ENCODE measurements at places on chromosomes 1 and 21. TPM values are rescaled to one million over a fixed set of nuclear protein-coding genes. Genes with fewer than 3 reads are reported as not detected.

XKR8 gene
- polyA plus RNA-seq = 12.3 TPM

AKNAD1 gene
- not detected for polyA plus RNA-seq

SPATA46 gene
- polyA plus RNA-seq = not detected

KCNJ15 gene
- polyA plus RNA-seq = 6.6 TPM

SYT2 gene
- not detected for polyA plus RNA-seq

CDA gene
- 348 TPM for polyA plus RNA-seq

ORC1 gene
- polyA plus RNA-seq = 0.12 TPM

GPR3 gene
- 0.26 TPM for polyA plus RNA-seq

CFHR2 gene
- not detected for polyA plus RNA-seq

S100A7 gene
- not detected for polyA plus RNA-seq

DNA sequence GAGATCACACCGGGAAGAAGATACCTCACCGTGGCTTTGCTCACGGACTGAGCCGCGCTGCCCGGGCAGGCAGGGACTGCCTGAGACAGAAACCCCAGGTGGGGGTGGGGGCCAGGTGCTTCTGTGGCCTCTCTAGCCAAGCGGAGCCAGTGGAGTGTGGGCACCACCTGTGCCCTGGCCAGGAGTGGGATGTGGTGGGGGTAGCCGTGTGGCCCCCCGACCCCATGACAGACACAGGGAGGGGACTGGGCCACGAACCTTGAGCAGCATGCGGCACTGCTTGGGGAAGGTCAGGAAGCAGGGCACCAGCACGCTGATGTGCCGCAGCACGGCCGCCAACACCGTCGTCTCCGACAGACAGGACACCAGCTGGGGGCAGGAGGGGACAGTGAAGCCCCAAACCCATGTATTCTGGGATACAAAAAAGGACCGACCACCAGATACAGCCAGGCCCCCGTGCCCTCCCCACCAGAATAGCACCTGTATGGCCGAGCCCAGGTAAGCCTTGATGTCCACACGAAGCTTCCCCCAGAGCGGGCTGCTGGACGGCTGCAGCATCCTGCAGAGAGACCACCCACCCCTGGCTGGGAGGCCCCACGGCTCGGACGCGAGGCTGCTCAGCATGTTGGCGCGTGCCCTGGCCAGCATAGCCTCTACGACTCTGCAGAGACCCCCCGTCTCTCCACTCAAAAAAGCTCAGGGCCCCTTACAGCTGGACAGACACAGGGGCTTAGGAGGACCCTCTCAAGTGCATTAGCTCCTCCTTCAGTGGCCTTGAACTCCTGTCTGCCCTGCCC lies 5.3 kb downstream of the NOC2L start:
- DNase-seq = no peak

DNA sequence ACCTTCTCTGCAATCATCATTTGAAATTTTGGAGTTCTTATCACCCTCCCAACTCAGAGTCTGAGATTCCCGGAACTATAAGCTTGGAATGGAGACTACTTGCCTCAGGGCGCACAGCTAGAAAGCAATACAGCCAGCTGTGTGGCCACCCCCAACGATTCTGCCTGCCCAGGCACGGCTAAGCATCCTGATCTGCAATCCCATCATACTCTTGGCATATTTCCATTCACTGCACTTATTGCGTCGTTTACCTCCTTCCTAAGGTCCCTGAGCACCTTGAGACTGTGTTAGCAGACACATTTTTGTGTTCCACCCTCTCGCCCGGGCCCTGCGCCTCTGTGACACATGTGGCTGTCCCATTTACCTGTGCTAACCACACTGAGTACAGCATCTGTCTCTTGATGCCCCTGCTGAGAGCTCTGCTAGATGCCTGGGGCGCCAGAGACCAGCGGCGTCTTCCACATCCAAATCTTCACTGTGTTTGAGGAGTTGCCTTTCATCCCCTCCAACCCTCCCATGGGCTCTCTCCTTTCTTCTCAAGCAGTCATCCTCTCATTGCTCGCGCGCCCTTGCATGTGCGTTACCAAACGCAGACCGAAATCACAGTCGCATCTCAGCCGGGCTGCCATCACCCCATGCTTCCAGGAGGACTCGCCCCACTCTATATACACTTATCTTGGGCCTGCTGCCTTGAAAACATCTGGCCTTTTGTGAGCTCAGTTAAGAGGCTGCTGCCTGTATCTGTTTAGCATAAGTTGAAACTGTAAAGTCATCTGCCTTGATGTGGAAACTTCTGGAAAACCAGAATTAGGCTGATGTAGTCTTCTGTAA lies 3.5 kb upstream of the CLDN19 start:
- DNase-seq = no peak

DNA sequence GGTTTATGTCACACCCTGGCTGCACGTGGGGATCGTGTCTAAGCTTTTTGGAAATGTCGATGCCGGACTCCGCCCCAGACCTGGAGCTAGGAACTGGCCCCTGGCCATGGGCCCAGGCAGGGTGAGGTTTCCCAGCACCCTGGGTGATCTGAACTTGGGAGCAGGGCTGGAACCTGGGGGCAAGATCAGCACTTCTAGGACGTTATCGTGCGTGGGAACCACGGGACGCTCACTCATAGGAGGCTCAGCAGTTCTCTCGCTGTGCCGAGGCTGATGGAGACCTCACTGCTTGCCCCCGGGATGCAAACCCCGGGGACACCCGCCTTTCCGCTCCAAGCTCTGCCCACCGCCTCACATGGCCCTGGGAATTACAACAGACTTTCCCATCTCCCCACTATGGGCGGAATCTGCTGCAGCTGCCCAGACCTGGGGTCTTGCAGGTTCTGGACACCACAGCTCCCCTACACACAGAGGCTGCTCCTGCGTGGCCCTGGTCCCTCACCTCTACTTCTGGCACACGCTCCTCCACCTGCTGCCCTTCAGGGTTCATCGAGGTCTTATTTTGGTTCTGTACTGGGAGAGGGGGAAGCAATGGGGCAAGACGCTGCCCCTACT lies 35.9 kb downstream of the COL18A1 start:
- no peak for DNase-seq

- DNase-seq = peak; percentile 84
Measured at GRCh38 chr21:33434770-33435360, 31.7 kb downstream of the IFNGR2 start.

DNA sequence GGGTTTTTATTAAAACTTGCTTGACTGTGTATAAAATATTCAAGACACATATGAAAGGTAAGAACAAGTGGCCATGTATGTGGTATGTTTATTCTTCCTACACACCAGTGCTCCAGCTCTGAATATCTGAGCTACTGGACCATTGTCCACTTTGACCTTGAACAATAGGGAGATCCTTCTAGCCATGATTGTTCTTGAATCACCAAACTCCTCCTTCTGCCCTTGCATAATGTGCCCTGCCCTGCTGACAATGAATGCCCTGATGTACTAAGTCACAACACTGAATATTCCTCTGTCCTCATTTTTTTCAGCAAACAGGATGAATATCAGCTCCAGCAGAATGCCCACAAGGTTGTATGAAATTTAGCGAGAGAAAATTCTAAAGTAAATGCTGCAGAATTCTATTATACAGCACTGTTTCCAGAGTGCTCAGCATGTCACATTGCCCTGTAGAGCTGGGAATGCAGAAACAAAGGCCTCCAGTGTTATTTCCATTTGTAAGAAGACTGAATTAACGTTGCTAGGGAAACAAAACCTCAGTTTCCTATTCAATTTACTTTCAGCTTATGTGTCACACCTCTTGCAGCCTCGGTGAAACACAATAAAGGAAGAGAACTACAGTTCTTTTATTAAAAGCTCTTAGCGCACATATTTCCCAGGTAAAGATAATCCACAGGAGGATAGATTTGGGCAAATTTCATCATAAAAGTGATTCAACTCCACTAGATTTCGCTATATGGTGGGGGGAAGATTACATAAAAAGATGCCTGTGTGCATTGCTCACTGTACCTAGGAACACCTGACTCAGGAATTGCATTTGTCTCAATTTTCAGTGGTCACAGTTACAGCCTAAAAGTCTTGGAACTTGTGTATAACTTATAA lies 187.4 kb upstream of the ATP1B1 start:
- DNase-seq = no peak

DNA sequence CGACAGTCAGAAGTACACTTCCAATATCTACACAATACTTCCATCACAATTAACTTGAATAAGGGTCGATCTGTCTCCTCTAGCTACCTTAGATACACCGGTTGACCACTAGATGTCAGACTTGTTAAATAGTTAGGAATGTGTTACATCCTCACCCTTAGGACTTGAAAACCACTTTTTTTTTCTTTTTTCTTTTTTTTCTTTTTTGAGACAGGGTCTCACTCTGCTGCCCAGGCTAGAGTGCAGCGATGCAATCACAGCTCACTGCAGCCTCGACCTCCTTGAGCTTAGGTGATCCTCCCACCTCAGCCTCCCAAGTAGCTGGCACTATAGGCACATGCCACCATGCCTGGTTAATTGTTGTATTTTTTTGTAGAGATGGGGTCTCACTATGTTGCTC lies 120.4 kb upstream of the GREM2 start:
- no peak for DNase-seq

DNA sequence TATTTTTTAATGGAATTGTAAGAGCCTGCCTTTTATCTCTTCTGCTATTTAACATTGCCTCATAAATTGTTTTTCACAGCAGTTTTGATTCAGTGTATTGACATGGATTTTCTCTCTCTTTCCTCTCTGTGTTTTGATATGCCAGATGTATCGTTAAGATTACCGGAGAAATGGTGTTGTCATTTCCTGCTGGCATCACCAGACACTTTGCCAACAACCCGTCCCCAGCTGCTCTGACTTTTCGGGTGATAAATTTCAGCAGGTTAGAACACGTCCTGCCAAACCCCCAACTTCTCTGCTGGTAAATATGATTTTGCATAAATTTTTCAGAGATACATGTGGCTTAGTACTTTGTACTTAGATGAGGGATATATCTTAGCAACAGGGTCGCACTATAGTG lies 23.1 kb upstream of the DYNLT5 start:
- DNase-seq = no peak

GRCh38 chr1:201506092-201506491 lies 831 bp downstream of the CSRP1 start:
- DNase-seq = no peak

DNA sequence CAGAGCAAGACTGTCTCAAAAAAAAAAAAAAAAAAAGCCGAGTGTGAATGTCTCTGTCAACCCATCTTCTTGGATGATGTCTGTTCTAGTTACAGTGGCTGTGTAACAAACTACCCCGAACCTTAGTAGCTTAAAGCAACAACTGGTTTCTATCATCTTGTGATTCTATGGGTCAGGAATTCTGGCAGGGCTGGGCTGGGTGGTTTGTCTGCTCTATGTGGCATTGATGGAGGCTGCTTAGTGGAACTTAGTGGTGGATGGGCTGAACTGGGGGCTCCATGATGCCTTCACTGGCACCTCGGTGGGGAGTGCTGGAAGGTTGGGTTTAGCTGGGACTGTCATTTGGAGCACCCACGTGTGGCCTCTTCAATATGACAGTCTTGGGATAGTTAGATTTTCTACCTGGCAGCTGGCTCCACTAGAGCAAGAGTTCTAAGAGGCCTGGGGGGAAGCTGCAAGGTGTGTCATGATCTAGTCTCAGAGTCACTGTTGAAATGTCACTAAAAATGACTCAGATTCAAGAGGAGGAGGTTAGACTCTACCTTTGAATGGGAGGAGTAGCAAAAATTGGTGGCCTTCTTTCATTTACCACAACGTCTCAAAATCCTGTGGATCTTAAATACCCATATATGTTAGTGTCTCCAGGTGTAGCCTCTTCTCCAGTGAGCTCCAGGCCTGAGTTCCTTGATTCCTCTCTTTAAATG lies 18.6 kb downstream of the ACOT11 start:
- no peak for DNase-seq

GRCh38 chr21:42114646-42115045 lies 43.5 kb downstream of the UMODL1 start:
- DNase-seq = no peak

- no peak for DNase-seq
Measured at GRCh38 chr21:39451332-39452206, at the start of gene SH3BGR. TSS of gene SH3BGR (plus strand) at chr21:39451970. CDS start at chr21:39452097, 127 bp downstream.

GRCh38 chr1:25805863-25806225 lies 5.9 kb downstream of the SELENON start:
- DNase-seq = no peak

- no peak for DNase-seq
Measured at GRCh38 chr1:243465738-243466137, 209.9 kb downstream of the SDCCAG8 start.

DNA sequence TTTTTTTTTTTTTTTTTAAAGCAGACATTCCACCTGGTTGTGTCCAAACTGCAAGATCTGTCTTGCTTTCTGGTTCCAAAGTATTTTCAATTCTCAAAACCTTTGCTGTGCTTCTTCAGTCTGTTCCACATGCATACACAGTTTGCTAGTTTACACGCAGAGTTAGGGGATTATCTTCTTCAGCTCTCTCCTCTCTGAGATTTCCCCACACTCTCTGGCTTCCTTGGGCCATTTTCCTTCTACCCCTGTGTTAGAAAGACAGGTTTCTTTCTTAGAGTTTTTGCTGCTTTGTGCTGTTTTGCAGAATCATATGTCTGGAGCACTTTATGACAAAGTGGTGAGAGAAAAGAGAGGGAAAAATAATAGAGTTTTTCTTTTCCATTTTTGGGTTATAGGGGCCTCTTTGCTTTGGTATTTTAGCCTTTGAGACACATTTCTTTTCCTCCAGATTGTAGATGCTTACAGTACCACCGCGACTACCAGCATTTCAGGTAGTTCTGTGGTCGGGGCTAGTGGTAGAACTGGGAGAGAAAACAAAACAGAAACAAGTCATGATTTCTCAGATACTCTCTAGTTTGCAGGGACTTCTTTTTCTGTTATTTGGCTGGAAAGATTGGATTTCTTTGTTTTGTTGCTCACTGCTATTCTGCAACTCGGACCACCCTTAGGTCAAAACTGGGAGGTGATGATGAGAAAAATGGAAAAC lies 66.3 kb downstream of the RABGAP1L start:
- DNase-seq = no peak

DNA sequence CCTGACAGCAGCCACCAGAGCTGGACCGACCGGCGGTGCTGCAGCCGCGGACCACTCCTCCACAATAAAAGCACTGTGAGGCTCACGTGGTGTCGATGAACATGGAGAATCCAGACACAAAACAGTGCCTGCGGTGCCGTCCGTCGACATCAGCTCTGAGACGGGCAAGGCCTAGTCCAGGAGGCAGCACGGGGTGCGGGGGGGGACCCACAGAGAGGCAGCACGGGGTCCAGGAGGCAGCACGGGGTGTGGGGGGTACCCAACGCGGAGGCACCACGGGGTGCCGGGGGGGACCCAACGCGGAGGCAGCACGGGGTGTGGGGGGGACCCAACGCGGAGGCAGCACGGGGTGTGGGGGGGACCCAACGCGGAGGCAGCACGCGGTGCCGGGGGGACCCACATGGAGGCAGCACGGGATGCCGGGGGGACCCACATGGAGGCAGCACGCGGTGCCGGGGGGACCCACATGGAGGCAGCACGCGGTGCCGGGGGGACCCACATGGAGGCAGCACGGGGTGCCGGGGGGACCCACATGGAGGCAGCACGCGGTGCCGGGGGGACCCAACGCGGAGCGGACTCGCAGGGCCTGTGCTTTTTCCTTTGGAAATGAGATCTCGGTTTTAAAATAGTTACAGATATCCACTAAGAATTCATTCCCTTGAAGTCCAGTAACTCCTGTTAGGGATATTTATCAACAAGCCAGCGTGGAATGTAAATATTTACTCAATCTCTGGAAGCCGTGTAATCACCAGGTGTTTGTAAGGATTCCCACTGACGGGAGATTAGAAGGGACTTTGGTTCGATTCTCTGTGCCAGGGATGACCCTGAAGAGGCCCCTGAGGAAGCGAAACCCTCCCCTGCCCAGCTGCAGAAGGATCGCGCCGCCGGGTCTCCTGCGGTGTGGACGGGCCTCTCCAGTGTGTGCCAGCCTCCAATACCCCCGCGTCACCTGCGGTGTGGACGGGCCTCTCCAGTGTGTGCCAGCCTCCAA lies 52.1 kb downstream of the COL6A1 start:
- DNase-seq = no peak
